Dermis microvascular lymphatic vessel endothelial cell (primary cell): ENCODE measurements at places on chromosomes 2 and 18. TPM values are rescaled to one million over a fixed set of nuclear protein-coding genes. Genes with fewer than 3 reads are reported as not detected.
A peak's percentile ranks its signal among the peaks of the same experiment; 100 is the strongest.

DNA sequence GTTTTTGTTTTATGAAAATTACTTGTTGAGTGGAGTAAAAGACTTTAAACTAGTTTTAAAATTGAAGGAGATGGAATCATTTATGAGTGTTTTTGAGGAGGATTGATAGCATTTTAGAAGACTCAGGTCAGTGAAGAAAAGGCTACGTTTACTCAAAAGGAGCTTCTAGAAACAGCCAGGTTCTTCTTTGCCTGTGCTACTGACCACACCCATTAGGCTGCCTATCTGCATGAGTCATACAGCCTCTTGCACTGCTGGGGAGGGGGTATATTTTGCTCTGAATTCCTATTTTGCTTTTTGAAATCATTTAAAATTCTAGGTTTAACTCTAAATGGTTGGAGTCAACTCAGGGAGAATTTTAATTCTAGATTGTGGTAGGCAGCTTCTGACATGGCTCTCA lies 22.3 kb downstream of the EFEMP1 start:
- DNase-seq: peak; percentile 65

GRCh38 chr18:59238385-59238784 lies 18.4 kb downstream of the GRP start:
- DNase-seq: no peak

- no peak for DNase-seq
Measured at GRCh38 chr18:58793361-58793760, 71.3 kb upstream of the ZNF532 start.

- DNase-seq: no peak
Measured at GRCh38 chr2:25184254-25184653, 15.9 kb upstream of the POMC start.

DNA sequence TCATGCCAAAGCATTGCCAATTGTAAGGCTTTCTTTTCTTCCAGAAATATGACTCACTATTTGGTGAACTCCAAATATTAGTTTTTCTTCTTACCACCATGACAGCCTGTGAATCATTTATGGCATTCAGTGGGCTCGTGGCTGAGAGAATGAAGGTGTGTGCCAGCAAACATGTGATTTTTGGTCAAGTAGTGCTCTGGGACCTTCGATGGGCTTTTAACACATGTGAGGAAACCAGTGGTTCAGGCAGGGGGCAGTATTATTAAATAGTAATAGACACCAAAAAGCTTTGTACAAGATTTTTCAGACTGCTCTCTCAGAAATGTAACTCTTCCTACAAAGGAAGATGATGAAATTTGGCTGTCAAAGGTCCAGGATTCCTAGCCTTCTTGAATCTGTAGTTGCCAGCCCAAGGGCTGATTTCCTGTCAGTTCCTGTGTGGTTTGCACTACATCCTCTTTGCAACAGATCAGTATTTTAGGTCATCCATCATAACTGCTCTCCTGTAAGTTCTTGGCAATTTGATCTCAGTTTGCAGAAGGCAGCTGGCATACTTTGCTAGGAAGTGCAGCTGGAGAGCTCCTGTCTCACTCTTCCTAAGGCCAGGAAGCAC lies 64.3 kb downstream of the BABAM2 start:
- peak; percentile 78 for DNase-seq

DNA sequence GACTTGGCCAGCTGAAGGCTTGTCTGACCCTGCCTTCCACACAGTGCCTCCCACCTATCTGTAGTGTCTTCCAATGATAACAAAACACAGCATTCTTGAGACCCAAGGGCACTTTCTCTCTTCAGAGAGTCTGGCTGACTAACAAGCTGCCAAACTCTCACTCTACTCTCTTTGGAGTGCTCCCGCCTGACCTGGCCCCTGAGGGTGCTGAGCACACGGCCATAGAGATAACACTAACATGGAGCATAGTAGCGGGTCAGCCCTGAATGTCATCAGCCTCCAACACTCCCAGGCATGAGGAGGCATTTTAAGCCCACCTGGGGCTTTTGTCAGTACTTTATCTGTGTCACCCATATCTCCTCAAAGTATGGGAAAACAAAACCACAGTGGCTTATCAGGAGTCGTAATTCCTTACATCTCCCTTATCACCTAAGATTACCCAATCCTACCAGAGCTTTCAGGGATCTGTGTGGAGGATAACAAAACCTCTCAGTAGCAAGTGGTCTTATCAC lies 160.3 kb upstream of the TCF4 start:
- DNase-seq: no peak

GRCh38 chr2:199751492-199752120 lies 99.4 kb downstream of the FTCDNL1 start:
- DNase-seq: no peak

GRCh38 chr18:44987371-44987770 lies 306.7 kb downstream of the SETBP1 start:
- no peak for DNase-seq

DNA sequence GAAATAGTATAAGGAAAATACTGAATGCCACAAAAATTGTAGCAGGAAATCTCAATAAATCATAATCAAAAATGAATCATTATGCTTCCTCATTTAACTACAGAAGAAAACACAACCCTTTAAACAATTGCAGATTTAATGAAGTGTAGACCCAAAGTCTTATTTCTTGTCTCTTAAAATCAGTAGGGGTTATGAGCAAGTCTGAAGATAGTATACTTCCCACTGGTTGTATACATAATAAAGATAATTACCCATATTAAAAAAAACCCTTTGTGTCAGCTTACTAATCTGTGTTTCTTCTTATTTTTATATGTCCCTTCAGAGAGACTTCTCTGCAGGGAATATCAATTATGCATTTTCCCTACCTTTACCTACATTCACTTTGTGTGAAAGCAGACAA lies 504.7 kb downstream of the ERBB4 start:
- DNase-seq: no peak

DNA sequence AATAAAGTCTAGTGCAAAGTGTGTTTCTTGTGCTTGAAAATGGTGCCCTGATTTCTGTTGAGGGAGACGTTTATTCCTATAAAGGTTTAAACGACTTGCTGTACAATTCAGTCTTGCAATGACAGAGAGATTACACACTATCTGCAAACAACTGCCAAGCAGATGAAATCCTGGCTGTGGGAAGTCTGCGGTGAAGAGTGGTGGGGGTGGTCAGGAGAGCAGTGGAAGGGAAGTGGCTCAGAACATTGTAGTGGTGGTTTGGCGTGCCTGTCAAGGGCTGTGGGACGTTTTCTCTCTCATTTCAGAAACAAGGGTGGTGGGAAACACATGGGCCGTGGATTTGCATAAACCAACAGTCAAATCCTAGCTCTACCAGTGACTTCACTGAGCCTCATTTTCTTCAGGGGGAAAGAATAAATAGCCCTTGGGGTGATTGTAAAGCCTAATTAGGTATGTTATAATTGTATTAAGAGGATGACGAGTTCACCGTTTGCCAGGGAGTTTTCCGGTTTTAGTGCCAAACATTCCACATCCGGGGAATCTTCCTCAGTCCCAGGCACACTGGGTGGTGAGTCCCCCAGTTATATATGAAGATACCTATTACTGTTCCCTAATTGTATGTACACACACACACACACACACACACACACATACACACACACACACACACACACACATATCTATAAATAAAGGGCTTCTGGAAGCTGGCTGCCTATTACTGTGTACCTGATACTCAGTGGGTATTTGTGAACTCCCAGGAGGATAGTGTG lies 115.0 kb downstream of the SPTBN1 start:
- peak; percentile 89 for DNase-seq

RDH14 gene
- 17.2 and 18.2 TPM in 2 replicates for total RNA-seq

FAM124B gene
- total RNA-seq: 26.6 and 48.8 TPM in 2 replicates

COL4A4 gene
- not detected in 2 replicates for total RNA-seq

SCG2 gene
- not detected in 2 replicates for total RNA-seq

NRP2 gene
- total RNA-seq: 160 and 244 TPM in 2 replicates

IL36RN gene
- not detected in 2 replicates for total RNA-seq

DSG1 gene
- total RNA-seq: not detected in 2 replicates

TCF4 gene
- 424 and 459 TPM in 2 replicates for total RNA-seq

COL4A3 gene
- total RNA-seq: not detected in 2 replicates
